ENCODE measurements at places on chromosomes 1 and 21. TPM values are rescaled to one million over a fixed set of nuclear protein-coding genes. Genes with fewer than 3 reads are reported as not detected.

The INSRR gene
- 0.09 TPM for total RNA-seq

DNA sequence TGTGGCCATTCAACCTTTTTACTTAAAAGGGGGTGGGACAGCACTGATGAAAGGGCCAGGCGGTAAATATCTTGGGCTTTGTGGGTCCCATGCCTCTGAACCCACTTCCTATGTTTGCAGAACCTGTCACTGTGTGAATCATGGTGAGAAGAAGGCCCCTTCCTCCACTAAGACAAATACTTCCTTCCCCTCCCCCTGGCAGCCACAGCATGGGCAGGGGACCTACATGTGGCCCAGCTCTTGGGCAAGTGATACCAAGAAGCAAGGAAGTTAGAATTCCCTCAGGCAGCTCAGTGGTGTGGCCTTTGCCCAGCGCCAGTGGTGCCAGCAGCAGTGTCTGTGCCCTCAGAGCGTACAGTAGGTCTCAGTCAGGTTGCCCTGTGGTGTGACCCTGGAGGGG is 168.6 kb downstream of the TRIM33 start:
- no peak for DNase-seq

- DNase-seq = peak; percentile 76
Observed at GRCh38 chr1:26279456-26280332, at the start of gene SH3BGRL3. Gene SH3BGRL3, plus strand, starts transcription at chr1:26280086. Its CDS starts 70 bp downstream, at chr1:26280156.

- DNase-seq = no peak
Observed at GRCh38 chr1:63203641-63204040, 118.7 kb upstream of the FOXD3 start.

DNA sequence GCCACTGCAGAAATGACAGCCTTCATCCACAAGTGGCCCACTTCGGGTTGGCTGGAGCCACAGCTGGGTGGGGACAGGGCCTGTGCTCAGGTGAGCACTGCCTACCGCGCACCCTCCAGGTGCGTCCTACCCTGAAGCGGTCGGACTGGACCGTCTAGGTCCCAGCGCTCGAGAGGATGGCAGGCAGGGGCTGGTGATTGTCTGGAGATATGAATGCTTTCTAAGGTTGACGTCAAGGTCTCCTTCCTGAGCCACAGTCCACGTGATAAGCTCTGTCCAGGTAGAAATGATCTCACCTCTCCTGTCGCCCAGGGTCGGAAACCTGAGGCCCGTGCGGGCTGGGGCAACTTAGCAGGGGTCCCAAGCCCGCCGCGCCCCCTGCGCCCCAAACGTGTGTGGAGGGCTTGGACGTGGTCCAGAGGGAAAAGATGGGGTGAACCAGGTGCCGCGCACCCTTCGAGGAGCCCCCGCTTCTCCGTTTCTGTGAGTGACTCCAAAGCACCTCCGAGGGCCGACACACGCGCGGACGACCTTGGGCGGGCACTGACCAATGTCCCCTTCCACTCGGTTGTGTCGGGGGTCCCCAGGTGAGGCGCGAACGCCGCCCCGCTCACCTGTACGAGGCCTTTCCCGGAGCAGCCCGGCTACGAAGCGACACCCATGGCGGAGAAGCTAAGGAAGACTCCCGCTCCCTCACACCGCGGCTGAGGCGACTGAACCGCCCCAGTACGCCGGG is 853 bp upstream of the DOP1B start:
- no peak for DNase-seq

Measured in omental fat pad (tissue), 4 donors.